ENCODE measurements at places on chromosomes 11 and 22. TPM values are rescaled to one million over a fixed set of nuclear protein-coding genes. Genes with fewer than 3 reads are reported as not detected.
A peak's percentile ranks its signal among the peaks of the same experiment; 100 is the strongest.

The RAB38 gene
- 0.68 TPM for total RNA-seq

The MPZL3 gene
- total RNA-seq: 16.5 TPM

DNA sequence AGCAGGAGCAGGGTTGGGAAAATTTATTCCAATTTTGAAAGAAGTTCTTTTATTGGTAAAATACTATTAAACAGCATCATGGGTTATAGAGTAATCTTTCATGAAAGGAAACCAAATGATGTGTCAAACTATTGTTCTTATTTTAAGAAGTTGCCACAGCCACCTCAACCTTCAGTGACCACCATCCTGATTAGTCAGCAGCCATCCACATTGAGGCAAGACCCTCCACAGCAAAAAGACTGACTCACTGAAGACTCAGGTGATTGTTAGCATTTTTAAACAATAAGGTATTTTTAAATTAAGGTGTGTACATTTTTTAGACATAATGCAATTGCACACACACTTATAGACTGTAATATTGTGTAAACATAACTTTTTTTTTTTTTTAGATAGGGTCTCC is 3.7 kb upstream of the HEPHL1 start:
- H3K27ac ChIP-seq: no peak overlapping the region
- H3K36me3 ChIP-seq: no peaks in the 10 kb centered on the region

The DDIAS gene
- total RNA-seq: 1.3 TPM

DNA sequence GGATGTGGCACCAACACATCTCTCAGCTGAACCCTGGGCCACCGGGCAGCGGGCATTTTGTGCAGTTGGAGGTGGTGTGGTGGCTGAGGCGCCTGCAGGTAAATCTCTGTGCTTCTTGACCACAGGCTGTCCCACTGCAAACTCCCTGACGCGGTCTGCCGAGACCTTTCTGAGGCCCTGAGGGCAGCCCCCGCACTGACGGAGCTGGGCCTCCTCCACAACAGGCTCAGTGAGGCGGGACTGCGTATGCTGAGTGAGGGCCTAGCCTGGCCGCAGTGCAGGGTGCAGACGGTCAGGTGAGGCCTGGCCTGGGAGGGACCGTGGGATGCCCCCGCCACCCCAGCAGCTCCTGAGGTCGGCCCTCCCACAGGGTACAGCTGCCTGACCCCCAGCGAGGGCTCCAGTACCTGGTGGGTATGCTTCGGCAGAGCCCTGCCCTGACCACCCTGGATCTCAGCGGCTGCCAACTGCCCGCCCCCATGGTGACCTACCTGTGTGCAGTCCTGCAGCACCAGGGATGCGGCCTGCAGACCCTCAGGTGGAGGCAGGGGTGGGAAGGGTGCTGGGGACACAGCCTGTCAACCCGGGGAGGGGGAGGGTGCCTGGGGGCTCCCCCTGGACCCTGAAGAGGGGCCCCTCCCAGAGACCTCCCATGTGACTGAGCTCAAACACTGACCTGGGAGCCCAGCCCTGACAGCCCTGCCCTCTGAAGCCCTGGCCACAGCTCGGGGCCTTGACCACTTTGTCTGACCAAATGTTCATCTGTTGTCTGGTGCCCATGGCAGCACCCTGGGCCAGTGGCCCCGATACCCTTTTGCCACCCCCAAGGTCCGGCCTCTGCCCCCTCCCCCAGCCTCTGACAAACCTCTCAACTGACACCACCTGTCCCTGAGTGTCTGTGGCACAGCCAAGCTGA is 4.6 kb upstream of the PGGHG start:
- no peak for DNase-seq
- H3K36me3 ChIP-seq: no peaks in the 10 kb centered on the region
- no peak overlapping the region for H3K27ac ChIP-seq
- H3K4me3 ChIP-seq: no peak overlapping the region

The GPHA2 gene
- not detected for total RNA-seq

The PIWIL4 gene
- 2.7 TPM for total RNA-seq

DNA sequence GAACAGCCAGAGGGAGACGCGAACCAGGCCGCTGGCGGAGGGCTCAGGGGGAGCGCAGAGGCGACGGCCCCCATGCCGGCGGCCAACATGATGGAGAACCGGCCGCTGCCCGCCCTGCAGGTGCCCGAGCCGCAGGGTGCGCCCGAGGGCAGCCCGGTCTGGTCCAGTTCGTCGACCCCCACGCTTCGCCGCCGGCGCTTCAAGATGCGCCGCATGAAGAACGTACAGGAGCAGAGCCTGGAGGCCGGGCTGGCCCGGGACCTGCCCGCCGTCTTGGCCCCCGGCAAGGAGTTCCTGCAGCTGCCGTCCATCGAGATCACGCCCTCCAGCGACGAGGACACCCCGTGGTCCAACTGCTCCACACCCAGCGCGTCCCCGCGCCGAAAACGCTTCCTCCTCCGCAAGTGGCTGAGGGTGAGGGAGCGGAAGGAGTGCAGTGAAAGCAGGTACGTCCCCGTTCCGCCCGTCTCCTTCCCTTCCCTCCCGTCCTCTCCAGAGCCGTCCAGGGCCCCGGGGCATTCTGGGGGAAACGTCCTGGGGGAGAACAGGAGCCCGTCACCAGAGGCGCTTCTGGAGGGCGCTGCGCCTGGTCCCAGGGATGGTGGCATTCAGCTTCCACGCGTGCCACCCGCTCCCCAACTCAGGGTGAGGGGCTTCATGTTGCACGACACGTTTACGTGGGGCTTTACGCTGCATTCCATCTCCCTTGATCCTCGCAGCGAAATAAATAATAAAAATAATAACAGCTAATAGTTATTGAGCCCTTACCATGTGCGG is 840 bp downstream of the GRAMD1B start:
- peak overlapping the region; percentile 59 for H3K27ac ChIP-seq
- peak; percentile 51 for DNase-seq

All from T-cell (primary cell).